ENCODE measurements at places on chromosomes 3 and 15. TPM values are rescaled to one million over a fixed set of nuclear protein-coding genes. Genes with fewer than 3 reads are reported as not detected.

Gene MAP1A
- 1.3 TPM for total RNA-seq

Gene ECE2
- total RNA-seq, result not detected

Gene GLDN
- not detected for total RNA-seq

Gene ACAD9
- 70.7 TPM for total RNA-seq

Gene CHST13
- total RNA-seq, result not detected

Gene SLC6A20
- total RNA-seq, result not detected

Gene SYNPR
- not detected for total RNA-seq

Gene CRTC3
- 36.2 TPM for total RNA-seq

Gene IL1RAP
- total RNA-seq, result 16.1 TPM

Gene NANOGP8
- not detected for total RNA-seq

Gene IQCH
- 1.8 TPM for total RNA-seq

Gene GNB4
- 0.88 TPM for total RNA-seq

Gene MB21D2
- total RNA-seq, result 2.2 TPM

Gene DZIP1L
- not detected for total RNA-seq

Gene ADAMTS7
- 0.23 TPM for total RNA-seq

Gene CKMT1B
- total RNA-seq, result not detected

Gene CASR
- total RNA-seq, result 0.05 TPM

Gene ILDR1
- total RNA-seq, result 0.11 TPM

Gene CGNL1
- not detected for total RNA-seq

Gene IL16
- 102 TPM for total RNA-seq

Gene ADAMTSL3
- total RNA-seq, result not detected

Gene STRA6
- not detected for total RNA-seq

Gene FMN1
- total RNA-seq, result 0.21 TPM

Gene CAPN3
- 2.1 TPM for total RNA-seq

Gene CCDC191
- total RNA-seq, result 2.4 TPM

Gene FBLN2
- total RNA-seq, result 0.05 TPM

Gene TM4SF18
- not detected for total RNA-seq

Gene KNG1
- total RNA-seq, result not detected

Gene PLA2G4F
- not detected for total RNA-seq

Gene DNAH12
- total RNA-seq, result not detected

Gene PIGBOS1
- total RNA-seq, result 8.8 TPM

Gene NR1I2
- 0.27 TPM for total RNA-seq

Gene AGBL1
- total RNA-seq, result 0.05 TPM

Gene TPM1
- total RNA-seq, result 8.9 TPM

Gene PPP1R14D
- not detected for total RNA-seq

Gene AP3B2
- total RNA-seq, result 0.39 TPM

Gene ADPGK
- 70.8 TPM for total RNA-seq

Gene EDC3
- total RNA-seq, result 44.7 TPM

Gene SUCNR1
- not detected for total RNA-seq

Gene SH3GL3
- not detected for total RNA-seq

Gene MYO5C
- total RNA-seq, result 0.42 TPM

Gene CCR3
- not detected for total RNA-seq
